ENCODE measurements at places on chromosomes 11 and 22.

DNA sequence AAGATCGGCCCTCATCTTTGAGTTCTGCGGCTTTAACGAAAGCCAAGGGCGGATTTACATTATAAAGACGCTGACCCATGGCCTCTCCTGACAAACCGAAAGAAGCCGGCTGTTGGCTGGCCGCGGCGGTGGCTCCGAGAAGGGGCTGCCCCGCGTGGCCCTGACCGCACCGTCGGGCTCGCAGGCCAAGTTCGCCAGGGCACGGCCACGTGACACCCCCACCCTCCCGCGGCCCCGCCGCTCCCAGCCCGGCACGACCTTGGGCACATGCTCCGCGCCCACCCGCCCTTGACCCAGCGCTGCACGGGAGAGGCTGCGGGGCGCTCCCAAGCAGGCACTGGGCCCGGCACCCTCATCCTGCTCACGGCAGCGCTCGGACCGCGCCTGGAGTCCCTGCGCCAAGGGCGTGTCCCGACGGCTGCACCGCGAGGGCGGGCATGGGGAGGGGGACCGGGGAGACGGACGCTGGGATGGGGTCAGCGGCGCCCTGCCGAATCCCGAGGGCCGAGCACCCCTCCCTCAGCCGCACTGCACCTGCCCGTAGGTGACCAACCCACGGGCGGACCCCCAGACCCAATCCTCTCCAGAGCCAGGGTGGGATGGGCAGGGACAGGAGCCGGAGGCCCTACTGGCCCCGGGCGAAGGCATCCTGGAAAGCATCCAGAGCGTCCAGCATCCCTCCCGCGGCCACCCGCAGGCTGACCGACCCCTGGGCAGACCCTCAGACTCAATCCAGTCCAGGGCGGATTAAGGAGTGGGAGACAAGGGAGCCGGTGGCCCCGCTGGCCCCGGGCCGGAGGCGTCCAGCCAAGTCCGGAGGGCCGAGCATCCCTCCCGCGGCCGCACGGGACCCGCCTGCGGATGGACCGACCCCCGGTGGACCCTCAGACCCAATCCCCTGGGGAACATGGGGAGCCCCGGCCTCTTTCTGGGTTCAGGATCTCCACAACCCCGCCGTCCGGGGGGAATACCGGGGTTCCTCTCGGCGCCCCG is 759 bp downstream of the CPT1A start:
- DNase-seq = no peak

DNA sequence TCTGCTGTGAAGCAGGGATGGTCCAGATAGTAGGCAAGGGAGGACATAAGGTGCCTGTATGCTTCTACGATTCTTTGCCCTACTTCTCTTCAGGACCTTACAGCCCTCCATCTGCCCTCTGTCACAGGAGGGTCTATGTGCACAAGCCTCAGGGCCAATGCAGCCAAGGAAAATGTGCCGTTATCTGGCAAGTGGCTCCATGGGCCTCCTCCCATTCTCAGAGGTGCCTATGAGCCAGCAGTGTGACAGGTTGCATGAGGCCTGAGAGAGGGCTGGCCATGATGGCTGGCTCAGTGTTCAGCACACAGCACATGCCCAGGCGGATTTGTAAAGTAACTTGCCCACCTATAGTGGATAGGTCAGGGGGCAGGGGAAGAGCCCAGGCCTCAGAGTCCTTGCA is 51.3 kb upstream of the SUSD2 start:
- DNase-seq = no peak

- DNase-seq = no peak
These were observed 1.3 kb upstream of the SC5D start for GRCh38 chr11:121291319-121291718.

GRCh38 chr11:36077886-36078685 is 134.2 kb downstream of the LDLRAD3 start:
- DNase-seq = no peak

DNA sequence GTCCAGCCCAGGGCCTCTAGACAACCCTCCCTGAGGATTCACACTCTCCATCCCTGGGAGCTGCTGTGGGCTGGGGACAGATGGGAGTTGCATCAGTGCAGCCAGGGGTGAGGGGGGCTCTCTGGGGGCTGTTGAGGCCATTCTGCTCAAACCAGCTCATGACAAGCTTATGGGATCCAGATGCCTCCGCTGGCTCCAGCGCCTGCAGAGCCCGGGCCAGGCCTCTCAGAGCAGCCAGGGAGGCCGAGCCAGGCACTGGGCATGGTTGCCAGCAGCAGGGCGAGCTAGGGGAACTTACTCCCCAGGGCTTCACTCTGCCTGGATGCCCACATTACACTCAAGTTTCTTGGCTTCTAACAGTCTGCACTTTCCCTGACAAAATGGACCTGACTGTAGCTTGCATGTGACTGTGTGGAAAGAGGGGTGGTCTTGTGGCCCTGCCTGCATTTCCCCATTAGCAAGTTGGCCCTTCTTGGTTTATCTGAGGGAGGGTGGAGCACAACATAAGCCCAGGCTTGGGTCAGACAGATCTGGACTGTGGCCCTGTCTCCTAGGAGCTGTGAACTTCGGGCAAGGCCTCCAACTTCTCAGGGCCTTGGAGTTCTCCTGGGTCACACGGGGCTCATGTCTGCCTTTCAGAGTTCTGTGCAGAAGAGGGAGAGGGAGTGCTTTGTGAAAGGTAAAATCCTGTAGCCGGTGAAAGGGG is 34.5 kb upstream of the CYB5R3 start:
- DNase-seq = no peak

GRCh38 chr11:74905326-74905725 is 43.6 kb downstream of the XRRA1 start:
- no peak for DNase-seq

GRCh38 chr11:113574171-113574570 is 99.0 kb upstream of the DRD2 start:
- no peak for DNase-seq

DNA sequence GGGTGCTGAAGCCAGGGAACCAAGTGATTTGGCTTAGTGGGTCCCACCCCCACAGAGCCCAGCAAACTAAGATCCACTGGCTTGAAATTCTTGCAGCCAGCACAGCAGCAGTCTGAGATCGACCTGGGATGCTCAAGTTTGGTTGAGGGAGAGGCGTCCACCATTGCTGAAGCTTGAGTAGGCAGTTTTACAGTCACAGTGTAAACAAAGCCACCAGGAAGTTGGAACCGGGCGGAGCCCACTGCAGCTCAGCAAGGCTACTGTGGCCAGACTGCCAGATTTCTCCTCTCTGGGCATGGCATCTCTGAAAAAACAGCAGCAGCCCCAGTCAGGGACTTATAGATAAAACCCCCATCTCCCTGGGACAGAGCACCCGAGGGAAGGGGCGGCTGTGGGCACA is 424.1 kb upstream of the TENM4 start:
- no peak for DNase-seq

Measured in amniotic stem cell (primary cell).